ENCODE measurements at places on chromosomes 12 and 14.

GRCh38 chr12:50059440-50060119 is 2.2 kb downstream of the ASIC1 start:
- no peak for DNase-seq

- DNase-seq, result peak; percentile 63
Measured at GRCh38 chr12:91811481-91812287, 334.0 kb downstream of the BTG1 start.

- DNase-seq, result no peak
Measured at GRCh38 chr14:95290871-95291431, 28.8 kb downstream of the CLMN start.

DNA sequence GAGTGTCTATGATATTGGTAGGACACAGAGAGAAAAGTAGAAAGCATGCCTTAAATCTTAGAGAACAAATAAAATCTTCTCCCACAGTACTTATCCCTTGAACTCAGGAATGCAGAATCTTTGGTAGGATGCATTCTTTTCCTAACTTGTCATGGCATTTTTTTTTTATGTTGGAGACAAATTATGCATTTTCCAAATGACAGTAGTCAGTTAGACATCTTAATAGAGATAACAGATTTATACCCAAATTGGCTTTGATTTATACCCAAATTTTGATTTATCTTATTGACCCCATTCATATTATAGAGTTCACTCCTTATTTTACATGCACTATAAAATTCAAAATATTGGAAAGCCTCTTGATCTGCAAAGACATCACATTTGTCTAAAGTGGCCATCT is 132.9 kb downstream of the CNTN1 start:
- DNase-seq, result no peak

GRCh38 chr12:118055144-118055557 is 5.8 kb downstream of the WSB2 start:
- no peak for DNase-seq

DNA sequence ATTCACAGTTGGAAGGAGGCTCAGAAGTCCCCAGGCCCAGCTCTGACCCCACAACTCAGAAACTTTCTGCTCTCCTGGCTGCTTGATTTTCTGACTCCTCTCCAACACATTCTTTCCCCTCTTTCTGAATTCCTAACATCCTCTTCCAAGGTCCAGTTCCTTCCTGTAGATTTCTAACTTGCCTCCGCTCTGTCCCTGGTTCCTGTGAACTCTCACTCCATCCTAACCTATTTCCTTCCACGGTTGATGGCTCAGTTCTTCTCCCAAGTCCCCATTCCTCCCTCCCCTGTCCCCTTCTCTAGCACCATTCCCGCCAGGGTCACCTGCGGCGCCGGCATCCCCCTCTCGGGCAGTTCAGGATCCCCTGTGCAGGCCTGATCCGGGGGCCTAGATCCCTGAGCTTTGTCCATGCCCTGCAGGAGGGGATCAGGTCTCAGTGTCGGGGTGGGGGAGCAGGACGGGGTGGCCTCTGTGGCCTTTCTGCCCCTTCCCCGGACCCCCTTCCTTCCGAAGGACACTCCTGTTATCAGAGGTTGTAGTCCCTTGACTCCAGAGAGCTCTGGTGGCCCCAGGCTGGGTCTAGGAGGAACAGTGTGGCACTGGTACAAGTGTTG is 6.0 kb upstream of the SLC22A17 start:
- DNase-seq, result no peak

DNA sequence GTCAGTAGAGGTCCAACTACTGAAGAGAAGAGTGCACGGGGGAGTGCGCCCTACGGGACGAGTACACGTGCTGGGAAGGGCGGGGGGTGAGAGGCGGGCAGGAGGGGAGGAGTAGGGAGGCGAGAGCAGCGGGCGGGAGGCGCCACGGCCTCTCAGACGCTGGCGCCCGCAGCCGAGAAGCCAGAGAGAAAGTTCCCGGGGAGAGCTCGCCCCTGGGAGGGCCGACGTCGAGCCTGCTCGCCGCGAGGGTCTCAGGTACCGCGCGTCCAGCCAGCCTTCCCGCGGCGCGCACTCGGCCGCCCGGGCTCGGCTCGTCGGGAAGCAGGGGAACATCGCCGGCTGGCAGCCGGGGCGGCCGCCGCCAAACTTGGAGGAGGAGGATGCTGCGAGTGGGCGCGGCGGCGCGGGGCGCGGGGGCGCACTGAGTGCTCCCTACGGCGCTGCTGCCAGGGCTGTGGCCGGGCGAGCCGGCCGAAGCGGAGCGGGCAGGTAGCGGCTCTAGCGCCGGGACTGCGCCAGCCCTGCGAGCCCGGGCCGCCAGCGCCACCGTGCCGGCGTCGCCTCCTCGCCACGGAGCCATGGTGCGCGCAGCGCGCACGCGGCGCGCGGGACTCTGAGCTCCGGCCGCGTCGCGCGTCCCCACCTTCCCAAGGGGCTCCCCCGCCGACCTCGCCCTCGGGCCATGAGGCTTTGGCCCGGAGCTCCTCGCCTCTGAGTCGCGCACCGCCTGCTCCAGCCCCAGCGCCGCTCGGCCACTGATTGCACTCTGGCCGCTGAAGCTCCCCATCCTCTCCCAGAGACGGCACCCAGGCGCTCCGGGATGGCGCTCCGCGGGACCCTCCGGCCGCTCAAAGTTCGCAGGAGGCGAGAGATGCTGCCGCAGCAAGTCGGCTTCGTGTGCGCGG is at the start of gene SLC24A4:
Gene SLC24A4 (plus strand): TSS at position 155 of the 905 bp plus-strand sequence. CDS start 666 bp downstream, at position 821.
- DNase-seq, result peak; percentile 55

- no peak for DNase-seq
Measured at GRCh38 chr12:15625075-15625474, 164.1 kb downstream of the EPS8 start.

- no peak for DNase-seq
Measured at GRCh38 chr14:103533999-103534575, 5.1 kb downstream of the TRMT61A start.

DNA sequence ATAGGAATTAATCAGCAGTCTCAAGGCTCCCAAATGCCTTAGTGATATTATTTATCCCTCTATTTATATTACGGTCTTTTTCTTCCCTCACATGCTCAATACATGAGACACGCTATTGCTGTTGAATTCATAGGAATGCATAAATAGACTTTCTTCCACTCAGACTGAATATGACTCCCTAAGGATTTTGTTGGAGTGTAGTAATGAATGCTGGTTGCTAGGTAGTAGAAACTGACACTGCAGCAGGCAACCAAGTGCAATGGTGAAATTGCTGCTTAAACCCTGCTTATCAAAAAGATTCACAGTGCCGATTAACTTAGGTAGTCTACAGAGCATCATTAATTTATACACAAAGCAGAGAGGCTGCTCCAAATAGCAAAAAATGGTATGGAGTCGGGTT is 168.2 kb downstream of the KCNC2 start:
- DNase-seq, result no peak

DNA sequence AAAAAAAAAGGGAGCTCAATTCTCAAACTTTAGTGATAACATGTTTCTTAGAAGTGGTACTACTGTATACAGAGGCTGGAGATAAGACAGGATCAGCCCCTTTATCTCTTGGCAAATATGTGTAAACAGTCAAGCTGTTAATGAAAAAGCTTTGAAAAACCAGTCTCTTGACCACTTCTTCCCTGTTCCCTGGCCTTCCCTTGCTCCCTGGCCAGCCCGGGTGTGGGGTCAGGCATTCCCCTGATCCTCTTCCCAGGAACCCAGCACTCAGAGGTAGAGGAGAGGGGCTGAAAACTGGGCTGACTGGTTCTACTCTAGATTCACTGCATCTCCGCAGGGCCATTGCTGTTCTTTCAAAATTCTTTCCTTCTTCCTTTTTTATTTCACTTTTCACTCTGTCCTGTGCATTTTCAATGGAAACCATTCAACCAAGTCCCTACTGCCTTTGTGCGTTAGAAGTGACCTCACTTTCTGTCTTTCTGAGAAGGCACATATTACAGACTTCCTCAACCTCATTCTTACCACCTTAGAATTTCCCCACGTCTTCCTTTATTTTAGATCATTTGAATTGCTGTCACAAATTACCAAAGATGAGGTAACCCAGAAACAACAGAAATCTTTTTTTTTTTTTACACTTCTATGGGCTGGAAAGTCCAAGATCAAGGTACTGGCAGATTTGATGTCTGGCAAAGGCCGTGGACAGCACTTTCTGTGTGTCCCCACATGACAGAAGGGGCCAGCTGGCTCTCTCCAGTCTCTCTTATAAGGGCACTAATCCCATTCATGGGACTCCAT is 5.7 kb downstream of the GNG2 start:
- no peak for DNase-seq

DNA sequence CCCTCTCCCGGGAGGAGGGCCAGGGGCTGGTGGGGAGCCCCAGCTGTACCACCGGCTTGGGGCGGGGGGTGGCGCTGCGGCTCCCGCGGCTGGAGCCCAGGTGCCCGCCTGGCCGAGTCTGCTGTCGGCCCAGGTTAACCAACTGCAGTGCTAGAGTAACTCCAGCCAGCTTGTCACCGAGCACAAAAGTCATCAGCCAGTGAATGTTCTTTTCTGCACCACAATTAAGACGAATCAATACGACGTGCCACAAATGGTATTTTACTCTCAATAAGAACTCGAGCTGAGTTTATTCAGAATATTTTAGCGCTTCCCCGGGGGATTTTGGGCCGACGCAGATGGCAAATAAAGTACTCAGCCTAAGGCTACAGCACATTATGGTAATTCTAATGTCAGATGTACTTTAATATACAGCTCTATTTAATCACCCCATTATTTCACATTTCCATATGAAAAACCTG is 83.2 kb downstream of the BCL11B start:
- DNase-seq, result no peak

GRCh38 chr12:110540048-110540447 is 37.9 kb downstream of the RAD9B start:
- DNase-seq, result no peak

DNA sequence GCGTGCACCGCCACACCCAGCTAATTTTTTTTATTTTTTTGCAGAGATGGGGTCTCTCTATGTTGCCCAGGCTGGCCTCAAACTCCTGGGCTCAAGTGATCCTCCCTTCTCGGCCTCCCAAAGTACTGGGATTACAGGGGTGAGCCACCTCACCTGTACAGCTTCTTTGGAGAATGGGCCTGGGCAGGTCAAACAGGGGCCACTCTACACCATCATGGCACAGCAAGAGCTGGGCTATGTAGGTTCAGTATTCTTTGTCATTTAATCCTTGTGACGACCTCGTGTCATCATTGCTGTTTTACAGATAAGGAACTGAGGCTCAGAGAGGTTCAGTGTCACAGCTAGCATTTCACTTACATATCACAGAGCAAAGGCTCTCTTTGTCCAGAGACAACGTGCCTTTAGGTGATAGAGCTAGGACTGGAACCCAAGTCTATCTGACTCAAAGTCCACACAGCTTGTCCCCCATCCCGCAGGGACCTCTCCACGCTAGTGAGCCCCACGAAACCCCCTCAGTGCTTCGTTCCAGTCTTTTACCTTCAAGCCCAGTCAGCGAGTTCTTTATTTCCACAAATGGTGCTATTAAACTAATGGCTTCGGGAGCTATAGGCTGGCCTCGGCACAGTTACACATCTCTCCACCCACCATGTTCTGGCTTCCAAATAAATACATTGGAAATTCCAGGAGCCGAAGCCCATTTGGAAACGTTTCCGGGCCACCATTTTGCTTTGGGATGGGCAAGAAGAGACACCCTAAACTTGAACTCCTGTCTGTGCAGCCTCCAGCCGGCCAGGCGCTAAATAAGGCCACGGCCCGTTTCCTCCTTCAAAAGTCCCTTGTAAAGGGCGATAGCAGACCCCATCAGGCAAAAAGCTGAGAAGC is 660 bp upstream of the MAP1LC3B2 start:
- no peak for DNase-seq

- no peak for DNase-seq
Measured at GRCh38 chr14:23648764-23649460, 12.7 kb downstream of the DHRS2 start.

DNA sequence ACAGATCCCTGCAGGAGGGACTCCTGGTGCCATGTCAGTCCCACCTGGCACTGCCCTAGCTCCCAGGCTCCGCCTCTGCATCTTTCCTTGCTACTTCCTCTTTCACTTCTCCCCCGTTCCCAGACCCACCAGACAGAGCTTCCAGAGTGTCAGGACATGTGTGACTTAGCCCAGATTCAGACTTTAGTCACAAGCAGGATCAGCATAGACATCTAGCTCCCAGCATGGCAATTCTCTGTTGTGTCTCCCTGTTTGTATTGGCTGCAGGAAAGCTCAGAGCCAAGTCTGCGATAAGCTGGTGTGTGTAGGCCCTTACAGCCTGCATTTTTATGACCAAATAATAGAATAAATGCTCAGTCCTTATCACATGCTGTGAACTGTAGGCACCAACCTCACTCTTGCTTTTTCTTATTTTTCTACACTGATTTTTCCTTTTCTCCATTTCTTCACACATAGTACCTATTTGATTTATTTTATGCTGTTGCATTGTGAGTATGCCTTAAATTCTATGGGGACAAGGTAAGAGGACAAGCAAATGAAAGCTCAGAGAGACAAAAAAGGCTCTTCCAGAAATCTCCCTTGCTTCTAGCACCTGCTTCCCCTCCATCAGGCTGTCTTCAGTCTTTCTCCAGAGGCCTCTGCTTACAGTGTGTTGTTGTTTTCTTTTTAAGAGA is 5.9 kb downstream of the DHRS2 start:
- DNase-seq, result no peak

DNA sequence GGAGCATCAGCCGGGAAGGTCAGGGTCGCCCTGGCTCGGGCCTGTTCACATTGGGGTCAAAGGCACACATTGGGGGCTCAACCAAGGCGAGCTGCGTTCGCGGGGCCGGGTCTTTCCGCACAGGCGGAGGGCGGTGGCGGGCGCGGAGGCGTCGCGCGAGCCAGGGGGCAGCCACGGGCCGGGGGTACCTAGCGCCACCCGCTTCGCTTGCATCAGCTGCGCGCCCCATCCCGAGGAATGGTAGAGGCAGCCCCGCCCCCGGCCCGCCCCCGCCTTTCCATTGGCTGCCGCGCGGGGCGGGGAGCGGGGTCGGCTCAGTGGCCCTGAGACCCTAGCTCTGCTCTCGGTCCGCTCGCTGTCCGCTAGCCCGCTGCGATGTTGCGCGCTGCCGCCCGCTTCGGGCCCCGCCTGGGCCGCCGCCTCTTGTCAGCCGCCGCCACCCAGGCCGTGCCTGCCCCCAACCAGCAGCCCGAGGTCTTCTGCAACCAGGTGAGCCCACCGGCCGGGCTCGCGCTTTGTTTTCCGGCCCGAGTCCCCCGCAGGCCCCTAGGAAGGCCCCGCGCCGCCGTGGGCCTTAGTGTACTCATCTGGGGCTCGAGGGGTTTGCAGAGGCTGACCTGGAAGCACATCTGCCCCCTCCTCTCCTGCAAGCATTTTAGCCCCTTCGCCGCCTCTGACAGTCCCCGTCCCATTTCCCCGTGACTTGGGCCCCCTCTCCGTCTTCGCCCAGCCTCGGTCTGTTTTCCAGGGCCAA is at the start of gene ALDH2:
Gene ALDH2 (plus strand): TSS at position 326 of the 754 bp plus-strand sequence. CDS start 50 bp downstream, at position 376.
- peak; percentile 81 for DNase-seq

- no peak for DNase-seq
Measured at GRCh38 chr12:68465227-68465626, 133.1 kb upstream of the MDM1 start.

All from C1 segment of cervical spinal cord (tissue), 14 donors.